ENCODE measurements at places on chromosomes 7 and 10.

GRCh38 chr7:25996006-25996408 is 156.0 kb upstream of the NFE2L3 start:
- no peak for DNase-seq

GRCh38 chr10:1294748-1295147 is 238.6 kb downstream of the WDR37 start:
- DNase-seq: no peak

- DNase-seq: no peak
Observed at GRCh38 chr10:15751046-15751445, 31.3 kb upstream of the ITGA8 start.

DNA sequence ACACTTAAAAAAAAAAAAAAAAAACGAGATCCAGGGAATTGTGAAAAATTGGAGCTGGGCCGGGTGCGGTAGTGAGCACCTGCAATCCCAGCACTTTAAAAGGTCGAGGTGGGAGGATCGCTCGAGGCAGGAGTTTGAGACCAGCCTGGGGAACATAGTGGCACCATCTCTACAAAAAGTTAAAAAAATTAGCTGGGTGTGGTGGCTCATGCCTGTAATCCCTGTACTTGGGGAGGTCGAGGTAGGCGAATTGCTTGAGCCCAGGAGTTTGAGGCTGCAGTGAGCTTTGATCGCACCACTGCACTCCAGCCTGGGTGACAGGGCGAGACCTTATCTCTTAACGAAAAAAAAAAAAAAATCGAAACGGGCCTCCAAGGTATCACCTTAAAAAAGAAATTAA is 2.0 kb downstream of the CLDN4 start:
- no peak for DNase-seq

GRCh38 chr10:119207713-119208552 is 562 bp downstream of the GRK5 start:
- DNase-seq: no peak

GRCh38 chr7:99309111-99309510 is 16.6 kb upstream of the ARPC1A start:
- no peak for DNase-seq

- no peak for DNase-seq
Observed at GRCh38 chr7:26022982-26023381, 129.0 kb upstream of the NFE2L3 start.

GRCh38 chr10:111080224-111080623 is 3.4 kb downstream of the ADRA2A start:
- no peak for DNase-seq

- DNase-seq: no peak
Observed at GRCh38 chr7:128247108-128247507, 6.0 kb downstream of the LEP start.

- no peak for DNase-seq
Observed at GRCh38 chr7:106609416-106609815, 51.5 kb downstream of the CCDC71L start.

- no peak for DNase-seq
Observed at GRCh38 chr10:5576780-5577624, 52.2 kb downstream of the CALML3 start.

DNA sequence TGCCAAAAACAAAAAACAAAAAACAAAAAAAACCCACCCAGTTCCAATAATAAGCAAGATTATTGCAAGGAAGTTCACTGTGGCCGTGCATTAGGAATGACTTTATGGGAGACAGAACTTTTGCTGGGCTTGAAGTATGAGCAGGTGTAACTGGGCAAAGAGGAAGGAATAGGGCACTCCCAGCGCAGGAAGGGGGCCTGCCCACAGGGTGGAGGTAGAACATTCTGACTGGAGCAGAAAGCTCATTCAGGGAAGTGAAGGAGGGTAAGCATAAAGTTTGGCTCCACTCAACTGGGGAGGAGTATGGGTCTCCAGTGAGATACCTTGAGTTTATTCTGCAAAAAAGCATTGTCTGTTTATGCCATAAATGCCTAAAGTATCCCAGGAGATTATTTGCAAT is 42.1 kb upstream of the WIPF3 start:
- DNase-seq: no peak

- DNase-seq: no peak
Observed at GRCh38 chr7:50209461-50210135, 94.9 kb upstream of the IKZF1 start.

GRCh38 chr10:22560096-22560912 is 154.1 kb downstream of the PIP4K2A start:
- DNase-seq: no peak

DNA sequence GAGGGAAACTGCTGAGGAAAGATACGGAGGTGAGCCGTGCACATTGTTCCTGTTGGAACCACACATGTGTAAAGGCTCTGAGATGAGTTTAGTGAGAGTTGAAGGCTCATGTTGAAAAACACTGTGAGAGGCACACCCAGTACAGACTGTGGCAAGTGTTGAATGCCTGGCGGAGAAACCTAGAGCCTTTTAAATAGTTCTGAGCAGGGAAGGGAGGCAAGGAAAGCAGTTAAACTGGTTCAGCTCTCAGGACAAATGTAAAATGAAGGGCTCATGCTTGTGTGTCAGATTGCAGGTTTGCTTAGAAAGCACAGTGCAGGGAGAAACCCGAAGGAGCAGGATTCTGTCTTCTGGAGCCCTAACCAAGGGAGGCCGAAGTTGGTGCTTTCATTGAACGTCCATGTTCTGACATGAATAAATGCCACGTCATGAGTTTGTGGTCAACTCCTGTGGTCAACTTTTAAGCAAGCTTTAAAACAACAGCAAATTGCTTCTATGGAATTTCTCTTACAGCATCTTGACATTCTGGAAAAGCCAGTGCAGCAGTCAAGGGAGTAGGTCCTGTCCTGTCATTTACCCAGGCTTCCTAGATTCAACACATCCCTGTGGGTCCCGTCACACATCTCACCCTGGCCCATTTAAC is 650.9 kb upstream of the GALNT17 start:
- no peak for DNase-seq

GRCh38 chr10:79342295-79342761 is 4.9 kb upstream of the PPIF start:
- no peak for DNase-seq

- DNase-seq: no peak
Observed at GRCh38 chr10:61971003-61971325, 69.5 kb downstream of the ARID5B start.

GRCh38 chr7:50534690-50535290 is 30.4 kb downstream of the DDC start:
- DNase-seq: no peak

- no peak for DNase-seq
Observed at GRCh38 chr10:108348215-108348614, 1183.7 kb upstream of the SORCS1 start.
